Thyroid gland (tissue), 4 donors: ENCODE measurements at places on chromosomes 6 and 20.

DNA sequence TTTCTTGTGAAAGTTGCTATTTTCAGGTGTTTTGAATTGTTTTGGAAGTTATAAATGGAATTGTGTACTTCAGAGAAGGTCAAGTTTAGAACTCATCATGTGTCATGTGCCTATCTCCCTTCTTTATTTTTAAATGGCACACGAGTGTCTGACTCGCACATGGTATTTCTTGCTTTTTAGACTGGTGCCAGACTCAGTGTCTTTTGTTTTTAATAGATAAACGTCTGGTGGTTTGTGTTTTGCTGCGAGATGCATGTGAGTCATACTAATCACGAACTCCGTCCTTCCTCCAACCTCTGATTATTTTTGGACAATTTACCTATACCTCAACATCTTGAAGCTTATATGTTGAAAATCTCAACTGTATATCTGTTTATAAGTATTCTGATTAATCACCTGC is 292.1 kb downstream of the CDKAL1 start:
- no peak for DNase-seq

DNA sequence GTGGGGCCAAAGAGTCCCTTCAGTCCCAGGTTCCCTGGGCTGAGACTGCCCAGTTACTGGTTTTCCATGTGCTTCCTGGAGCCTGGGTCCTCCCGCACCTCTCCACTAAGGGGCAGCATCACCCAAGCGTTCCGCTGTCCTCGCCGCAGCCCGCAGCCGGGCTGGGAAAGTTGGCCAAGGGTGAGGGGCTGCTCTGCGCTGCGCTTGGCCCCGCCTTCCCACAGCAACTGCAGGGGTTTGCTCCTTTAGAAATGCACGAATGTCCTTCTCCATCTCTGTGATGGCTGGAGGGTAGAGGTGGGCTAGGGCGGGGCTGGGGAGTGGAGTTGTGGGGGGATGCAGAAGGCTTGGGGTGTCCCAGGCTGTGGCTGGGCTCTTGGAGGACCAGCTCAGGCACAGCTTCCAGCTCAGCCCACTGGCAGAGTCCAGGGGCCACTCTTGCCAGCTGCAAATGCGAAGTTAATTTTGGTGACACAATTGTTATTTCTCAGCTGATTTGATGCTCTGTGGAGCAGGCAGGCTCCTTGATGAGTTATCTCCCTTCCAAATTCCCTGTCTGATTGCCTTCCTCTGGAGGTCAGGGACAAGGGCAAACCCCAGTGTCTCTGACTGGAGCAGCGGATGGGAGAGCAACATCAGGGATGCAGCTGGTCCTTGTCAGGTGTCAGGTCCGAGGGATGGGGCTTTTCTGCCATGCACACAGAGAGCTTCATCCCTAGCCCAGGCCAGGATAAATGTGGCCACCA is 63.2 kb downstream of the NOL4L start:
- DNase-seq, result peak; percentile 64

- no peak for DNase-seq
Measured at GRCh38 chr6:129860908-129861665, at the start of gene TMEM244. TMEM244 (minus strand) TSS chr6:129861315; CDS start chr6:129861188, 127 bp downstream.

- no peak for DNase-seq
Measured at GRCh38 chr20:63176034-63176426, 39.9 kb downstream of the YTHDF1 start.

- DNase-seq, result no peak
Measured at GRCh38 chr6:37324131-37325033, 29.4 kb upstream of the RNF8 start.

- DNase-seq, result no peak
Measured at GRCh38 chr6:21902628-21903169, 309.1 kb downstream of the SOX4 start.

GRCh38 chr20:19807191-19807945 is 49.3 kb downstream of the RIN2 start:
- DNase-seq, result no peak

DNA sequence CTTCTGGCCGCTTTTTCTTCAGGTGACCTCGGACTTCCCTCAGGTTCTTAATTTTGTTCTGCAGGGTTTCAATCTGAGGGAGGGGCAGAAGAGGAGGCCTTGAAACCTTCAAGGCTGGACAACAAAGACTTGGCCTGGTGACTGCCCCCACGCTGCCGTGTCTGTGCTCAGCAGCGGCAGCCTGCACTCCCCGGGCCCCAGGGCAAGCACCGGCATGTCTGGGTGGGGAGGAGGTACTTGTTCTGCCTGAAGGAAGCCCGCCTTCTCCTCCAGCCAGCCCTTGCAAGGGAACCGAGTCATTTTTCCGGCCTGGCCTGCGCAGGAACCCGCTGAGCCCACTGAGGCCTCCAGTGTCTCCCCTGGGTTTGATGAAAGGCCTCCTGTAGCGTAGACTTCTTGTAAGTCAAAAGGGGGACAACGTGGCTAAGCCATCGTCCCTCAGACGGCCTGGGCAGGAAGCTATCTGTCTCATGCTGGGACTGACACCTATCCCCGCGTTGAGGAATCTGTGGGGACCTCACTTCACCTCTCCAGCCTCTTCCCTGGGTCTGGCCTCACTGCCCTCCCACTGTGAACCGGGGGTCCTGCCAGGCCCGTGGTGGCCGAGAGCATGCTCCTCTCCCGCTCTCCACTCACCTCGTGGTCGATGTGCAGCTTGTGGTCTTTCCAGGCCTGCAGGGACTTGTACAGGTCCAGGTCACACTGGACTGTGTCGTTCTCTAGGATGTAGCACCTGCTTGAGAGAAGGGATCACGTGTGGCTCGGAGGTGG is 119.9 kb downstream of the SULF2 start:
- no peak for DNase-seq

DNA sequence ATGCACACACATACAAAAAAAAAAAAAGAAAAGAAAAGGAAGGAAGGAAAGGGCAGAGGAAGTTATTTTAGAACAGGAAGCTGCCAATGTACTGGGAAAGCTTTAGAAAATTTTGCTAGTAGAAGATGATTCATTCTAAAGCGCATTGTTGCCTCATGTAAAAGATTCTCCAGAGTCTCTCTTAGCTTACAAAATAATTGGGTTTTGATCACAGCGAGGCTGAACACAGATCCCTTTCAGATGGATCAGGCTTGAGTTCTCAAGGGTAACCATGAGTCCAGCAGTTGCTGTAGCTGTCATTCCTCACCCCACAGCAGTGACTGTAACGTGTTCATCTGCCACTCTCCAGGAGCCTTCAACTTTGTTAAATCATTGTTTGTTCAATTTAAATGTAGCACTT is 81.9 kb downstream of the PHACTR2 start:
- DNase-seq, result no peak

- DNase-seq, result no peak
Measured at GRCh38 chr6:55277646-55278045, 49.6 kb upstream of the GFRAL start.
